Stimulated activated CD4-positive, alpha-beta T cell treated with anti-CD3 and anti-CD28 coated beads, Interleukin-12 subunit alpha, Interleukin-12 subunit beta, amount 100 ng/mL, for 24 hours (primary cell): ENCODE measurements at places on chromosomes 2 and 18.

- no peak for DNase-seq
Measured at GRCh38 chr2:54927751-54928615, 122.3 kb downstream of the RTN4 start.

GRCh38 chr2:226953826-226954225 is 118.0 kb downstream of the RHBDD1 start:
- DNase-seq = no peak

GRCh38 chr2:45806563-45807358 is 155.3 kb downstream of the PRKCE start:
- DNase-seq = no peak

- no peak for DNase-seq
Measured at GRCh38 chr2:190837952-190838361, 42.7 kb upstream of the GLS start.

- no peak for DNase-seq
Measured at GRCh38 chr2:54287532-54287931, 31.5 kb upstream of the TSPYL6 start.

GRCh38 chr18:25434745-25435144 is 82.8 kb upstream of the ZNF521 start:
- no peak for DNase-seq

DNA sequence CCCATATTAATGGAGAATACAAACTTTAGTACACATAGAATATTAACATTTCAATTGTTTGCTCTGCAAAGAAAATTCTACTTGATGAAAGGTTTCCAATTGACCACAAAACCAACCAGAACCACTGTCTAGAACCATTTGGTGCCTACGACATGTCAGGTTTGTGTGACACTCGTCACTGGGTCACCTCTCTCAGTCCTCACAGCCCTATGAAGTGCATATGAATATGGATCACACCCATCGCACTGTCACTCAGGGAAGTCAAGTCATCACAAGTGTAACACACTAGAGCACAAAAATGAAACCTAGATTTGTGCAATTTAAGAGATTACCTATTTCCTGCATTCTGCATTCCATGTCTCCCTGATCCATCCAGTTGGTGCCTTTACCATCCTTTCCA is 43.7 kb downstream of the PTPN2 start:
- no peak for DNase-seq

- DNase-seq = no peak
Measured at GRCh38 chr2:55416786-55417568, 2.7 kb downstream of the CCDC88A start.

GRCh38 chr2:55430211-55430975 is 10.7 kb upstream of the CCDC88A start:
- no peak for DNase-seq
